ENCODE measurements at places on chromosomes 12 and 14.

GRCh38 chr12:45170456-45171042, 45.3 kb upstream of the ANO6 start:
- DNase-seq: peak; percentile 84

DNA sequence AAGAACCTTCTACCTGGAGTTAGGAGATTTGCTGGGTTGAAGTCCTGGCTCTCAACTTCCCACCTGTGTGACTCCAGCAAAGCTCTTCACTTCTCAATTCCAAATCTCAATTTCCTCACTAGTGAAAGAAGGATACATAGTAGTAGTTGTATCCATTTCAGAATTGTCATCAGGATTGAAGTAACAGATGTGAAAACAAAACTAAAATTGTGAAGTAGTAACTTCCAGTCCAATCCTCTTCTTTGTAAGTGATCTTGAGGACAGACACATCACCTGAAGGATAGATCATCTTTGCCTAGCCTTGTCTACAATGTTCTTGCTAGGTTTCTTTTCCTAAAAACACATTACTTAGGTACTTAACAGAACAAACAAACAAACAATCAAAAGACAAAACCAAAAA, 1.2 kb upstream of the LRRK2 start:
- DNase-seq: no peak

GRCh38 chr12:128600886-128601285, 222.9 kb downstream of the SLC15A4 start:
- DNase-seq: no peak

- DNase-seq: no peak
These were observed 24.2 kb downstream of the SH2B3 start for GRCh38 chr12:111429828-111430432.

- peak; percentile 62 for DNase-seq
These were observed 180.8 kb downstream of the C12orf50 start for GRCh38 chr12:87848248-87848868.

DNA sequence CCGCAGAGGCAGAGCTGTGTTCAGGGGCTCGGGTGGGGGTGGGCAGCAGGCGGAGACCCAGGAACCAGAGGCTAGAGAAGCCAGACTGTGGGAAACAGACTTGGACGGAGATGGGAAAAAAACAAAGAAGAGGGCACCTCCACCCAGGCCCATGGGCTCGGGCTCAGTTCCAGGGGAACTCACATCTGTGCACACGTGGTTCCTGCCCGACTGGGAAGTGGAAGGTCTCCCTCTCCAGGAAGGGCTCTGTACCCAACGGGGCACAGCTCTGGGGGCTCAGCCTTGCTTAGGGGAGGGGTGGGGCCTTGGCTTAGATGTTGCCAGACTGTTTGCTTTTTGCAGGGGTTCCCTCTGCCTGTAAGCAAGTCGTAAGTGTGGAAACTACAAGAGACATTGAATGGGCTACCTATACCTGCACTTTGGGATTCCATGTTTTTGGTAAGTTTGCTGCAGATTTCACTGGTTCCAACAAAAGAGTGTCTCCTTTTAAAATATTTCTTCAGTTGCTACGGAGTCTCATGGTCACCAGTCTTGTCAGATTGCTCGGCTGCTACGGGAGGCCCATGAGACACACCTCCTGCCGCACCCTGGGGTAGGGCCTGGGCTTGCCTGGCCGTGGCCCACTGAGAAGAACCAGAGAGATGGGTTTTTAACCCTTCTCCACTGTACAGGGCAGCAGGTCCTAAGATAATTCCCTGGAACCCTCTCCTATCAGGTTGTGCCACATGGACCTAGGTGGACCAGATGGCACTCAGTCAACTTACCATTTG, 127.6 kb upstream of the EVL start:
- no peak for DNase-seq

- DNase-seq: no peak
These were observed 29.2 kb downstream of the PRKD1 start for GRCh38 chr14:29898470-29898869.

DNA sequence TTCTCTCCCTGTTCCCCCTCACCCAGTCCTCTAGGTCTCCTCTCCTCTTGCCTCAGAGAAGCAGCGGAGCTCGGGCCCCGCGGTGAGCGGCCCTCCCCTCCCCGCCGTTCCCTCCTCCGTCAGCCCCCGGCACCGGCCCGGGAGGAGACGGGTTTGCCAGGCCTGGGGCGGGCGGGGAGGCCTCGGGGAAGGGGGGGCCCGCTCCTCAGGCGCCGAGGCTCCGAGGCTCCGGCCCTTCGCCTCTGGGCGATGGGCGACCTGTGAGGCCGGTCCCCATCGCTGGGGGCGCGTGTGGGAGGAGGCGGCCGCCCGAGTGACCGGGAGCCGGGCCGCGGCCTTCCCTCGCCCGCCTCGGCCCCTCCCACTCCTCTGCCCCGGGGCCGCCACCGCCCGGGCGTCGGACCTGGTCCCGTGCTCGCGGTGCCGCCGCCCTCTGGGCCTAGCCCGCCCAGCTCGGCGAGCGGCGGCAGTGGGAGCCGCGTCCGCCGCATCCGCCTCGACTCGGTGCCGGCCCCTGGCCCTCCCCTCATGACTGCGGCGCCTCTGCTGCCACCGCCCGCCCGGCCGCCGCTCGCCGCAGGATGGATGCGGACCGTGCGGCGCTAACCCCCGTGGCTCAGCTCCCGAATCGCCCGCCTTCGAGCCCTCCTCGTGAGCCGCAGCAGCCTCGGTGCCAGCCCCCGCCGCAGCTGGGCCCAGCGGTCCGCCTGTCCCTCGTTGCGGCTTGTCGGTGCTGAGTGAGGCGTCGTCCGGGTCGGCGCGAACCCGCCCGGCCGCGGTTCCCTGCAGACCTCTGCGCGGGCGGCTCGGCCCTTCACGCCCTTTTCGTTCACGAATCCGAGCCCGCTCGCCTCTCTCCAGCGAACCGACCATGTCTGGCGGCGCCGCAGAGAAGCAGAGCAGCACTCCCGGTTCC, 574 bp downstream of the WNK1 start:
- DNase-seq: no peak

DNA sequence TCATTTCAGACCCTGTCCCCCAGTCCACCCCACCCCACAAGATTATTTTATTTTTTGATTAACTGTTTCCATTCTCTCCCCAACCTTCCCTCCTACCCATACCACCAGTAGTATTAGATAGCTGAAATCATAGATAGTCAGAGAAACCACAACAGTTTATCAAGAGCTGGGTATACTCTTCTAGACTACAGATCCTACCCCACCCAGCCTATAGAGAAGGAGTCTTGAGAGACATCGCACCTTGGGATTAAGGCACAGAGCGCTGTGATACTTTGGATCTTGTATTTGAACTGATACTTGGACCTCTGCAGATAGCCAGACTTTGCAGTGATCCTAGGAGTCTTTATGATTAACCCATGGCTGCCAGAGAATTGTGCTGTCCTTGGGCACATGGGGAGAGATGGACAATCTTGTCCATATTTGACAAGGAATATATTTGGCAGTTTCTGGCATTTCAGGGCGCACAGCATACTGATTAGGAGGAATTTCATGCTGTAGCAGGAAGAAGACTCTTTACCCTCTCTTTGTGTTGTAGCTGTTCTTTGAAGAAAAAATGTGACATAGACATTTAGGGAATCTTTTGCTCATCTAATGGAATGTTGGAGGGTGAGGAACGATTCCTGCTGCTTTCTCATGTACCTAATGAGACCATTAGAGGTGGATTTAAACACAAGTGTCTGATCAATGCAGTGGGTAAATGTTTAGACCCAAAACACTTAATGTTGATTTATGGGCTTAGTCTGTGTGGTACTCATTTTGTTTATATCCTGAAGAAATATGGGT, 982 bp downstream of the RBMS2 start:
- no peak for DNase-seq

DNA sequence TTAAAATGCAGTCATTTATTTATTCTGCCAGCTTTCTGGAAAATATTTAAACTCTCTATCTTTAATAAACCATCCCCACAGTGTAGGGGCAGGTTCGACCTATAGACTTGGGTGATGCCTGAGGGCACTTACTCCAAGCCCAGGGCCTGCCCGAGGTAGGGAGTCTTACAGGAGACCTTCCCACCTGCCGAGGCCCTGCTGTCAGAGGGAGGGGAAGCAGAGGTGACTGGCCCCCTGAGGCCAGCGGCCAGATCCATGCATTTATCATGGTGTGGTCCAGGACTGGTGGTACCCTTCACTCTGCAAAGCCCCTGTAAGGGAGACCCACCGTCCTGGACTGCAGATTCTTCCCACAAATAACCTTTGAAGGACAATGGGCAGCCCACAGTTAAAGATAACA, 7.6 kb downstream of the EML1 start:
- no peak for DNase-seq

- no peak for DNase-seq
These were observed 155.0 kb upstream of the RTL1 start for GRCh38 chr14:101058571-101058970.

- no peak for DNase-seq
These were observed 4.4 kb upstream of the M6PR start for GRCh38 chr12:8953773-8954402.

DNA sequence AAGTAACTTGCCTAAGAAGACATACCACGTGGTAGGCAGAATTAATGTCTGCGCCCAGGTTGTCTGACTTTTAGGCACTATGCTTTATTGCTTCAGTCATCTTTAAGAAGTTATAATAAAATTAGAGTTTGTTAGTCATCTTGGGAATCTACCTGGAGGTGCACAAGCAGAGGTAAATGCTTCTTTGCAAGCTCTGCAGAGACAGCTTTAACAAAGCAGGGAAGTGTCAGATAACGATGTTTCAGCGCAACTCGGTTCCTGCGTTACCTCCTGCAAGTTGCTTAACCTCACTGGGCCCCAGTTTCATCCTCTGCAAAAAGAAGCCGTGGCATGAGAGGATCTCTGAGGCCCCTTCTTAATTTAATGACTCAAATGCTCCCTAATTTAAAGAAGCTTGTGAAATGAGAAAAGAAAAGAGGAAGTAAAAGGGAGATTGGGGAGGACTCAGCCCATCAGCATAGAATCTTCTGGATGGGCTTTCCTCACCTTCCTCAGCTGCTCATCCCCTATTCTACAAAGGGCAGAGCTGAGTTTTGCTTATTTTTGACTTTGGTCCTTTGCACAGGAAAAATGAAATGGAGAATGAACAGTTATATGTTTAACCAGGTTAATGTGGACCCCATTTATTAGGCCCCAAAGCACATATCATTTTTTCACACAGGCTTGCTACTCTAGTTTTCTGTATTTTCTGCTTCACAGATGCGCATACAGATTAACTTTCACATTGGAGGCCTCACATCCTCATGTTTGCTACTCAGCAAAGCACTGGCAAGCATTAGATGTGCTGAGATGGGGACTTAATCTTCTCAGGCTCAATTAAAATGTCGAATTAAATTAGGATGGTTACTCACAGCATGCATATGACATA, 5.1 kb downstream of the ARHGDIB start:
- no peak for DNase-seq

GRCh38 chr12:54991991-54992375, 7.4 kb upstream of the TESPA1 start:
- no peak for DNase-seq

GRCh38 chr14:103110681-103111231, 12.5 kb upstream of the TNFAIP2 start:
- peak; percentile 84 for DNase-seq

- no peak for DNase-seq
These were observed 1.4 kb downstream of the PLD4 start for GRCh38 chr14:104925855-104926609.

- DNase-seq: no peak
These were observed 688 bp downstream of the ULK1 start for GRCh38 chr12:131894981-131895639.

- no peak for DNase-seq
These were observed 31.8 kb downstream of the SLC35F4 start for GRCh38 chr14:57834001-57834598.

DNA sequence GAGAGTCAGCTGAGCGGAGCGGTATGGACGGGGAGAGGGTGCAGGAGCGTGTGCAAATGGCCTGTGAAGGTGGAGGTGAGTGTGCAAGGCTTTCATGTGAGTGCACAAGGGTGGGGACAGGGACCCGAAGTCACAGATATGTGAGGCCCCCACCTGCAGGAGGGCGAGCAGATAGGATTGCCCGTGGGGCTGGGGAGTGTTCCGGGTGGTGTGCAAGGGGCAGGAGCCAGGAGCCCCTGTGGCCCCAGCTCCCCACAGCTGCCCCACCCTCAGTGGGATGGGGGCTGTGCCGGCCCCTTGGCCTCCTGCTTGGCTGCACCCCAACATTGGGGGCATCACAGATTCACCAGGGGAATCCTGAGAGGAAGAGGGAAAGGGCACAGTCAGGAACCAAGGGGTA, 5.5 kb upstream of the ZNF384 start:
- DNase-seq: no peak

GRCh38 chr14:52987514-52987913, 36.7 kb upstream of the FERMT2 start:
- DNase-seq: no peak

GRCh38 chr12:123097561-123098084, 53.3 kb downstream of the PITPNM2 start:
- no peak for DNase-seq

- DNase-seq: no peak
These were observed 7.4 kb downstream of the TTC6 start for GRCh38 chr14:37602605-37603453.

GRCh38 chr14:61700104-61700886, 5.0 kb downstream of the HIF1A start:
- no peak for DNase-seq

DNA sequence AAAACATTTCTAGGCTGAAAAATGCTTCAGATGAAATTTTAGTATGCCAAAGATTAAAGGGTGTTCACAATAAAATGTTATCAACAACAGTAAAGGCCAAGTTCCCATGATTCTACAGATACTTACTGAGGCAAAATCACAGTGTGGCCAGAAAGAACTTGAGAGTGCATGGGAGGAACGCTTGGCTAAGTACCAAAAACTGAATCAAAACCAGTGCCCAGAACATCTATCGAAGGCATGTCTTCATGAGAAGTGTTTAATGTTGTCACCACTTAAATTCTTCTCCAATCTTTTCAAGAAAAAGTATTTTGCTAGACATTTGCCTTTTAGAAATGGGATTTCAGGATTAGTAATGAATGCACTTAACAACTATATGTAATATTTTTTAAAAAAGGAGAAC, 41.5 kb downstream of the KIF21A start:
- DNase-seq: no peak

- DNase-seq: no peak
These were observed 116.6 kb upstream of the SOX5 start for GRCh38 chr12:24066097-24066496.

DNA sequence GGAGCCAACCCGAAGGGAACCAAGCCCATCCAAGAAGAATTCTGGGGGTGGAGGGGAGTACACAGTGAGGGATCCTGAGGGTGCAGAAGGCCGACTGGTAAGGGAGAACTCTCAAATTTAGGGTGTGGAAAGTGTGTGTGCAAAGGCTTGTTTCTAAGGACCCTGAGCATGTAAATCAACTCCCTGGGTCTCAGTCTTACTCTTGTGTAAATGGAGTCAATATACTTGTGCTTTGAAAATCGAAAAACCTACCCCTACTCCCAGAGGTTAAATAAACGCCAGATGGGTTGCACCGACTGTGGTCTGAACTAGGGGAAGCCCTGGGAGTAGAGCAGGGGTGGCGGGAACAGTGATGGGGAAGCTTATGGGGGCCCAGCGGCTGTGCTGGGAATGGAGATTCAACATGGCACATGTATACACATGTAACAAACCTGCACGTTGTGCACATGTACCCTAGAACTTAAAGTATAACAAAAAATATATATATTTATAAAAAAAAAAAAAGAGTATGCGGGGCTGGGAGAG, 6.0 kb downstream of the B4GALNT1 start:
- DNase-seq: no peak

- DNase-seq: no peak
These were observed 34.3 kb upstream of the CHST11 start for GRCh38 chr12:104422441-104422840.

All from NCI-H526 (cell line).